NCI-H2029 treated with DMSO at 0.1 percent for 48 hours (cell line): ENCODE measurements at places on chromosomes 11 and 22.

GRCh38 chr11:102157219-102157618 lies 47.0 kb downstream of the YAP1 start:
- no peak for DNase-seq

GRCh38 chr11:120073196-120073595 lies 64.7 kb downstream of the TRIM29 start:
- no peak for DNase-seq

DNA sequence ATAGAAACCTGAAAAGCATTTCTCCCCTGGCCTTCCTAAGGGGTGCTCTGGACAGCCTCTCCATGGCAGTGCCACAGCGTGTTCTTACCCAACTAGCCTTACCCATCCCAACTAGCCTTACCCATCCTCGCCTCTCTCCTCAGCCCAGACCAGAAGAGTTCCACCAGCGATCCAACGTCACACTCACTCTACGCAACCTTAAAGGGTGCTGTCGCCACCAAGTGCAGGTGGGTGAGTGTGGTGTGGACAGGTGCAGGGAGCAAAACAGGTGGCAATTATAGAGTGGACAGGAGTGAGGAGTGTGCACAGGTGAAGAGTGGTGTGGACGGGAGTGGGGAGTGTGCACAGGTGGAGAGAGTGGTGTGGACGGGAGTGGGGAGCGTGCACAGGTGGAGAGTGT lies 17.8 kb downstream of the TMEM121B start:
- no peak for DNase-seq

DNA sequence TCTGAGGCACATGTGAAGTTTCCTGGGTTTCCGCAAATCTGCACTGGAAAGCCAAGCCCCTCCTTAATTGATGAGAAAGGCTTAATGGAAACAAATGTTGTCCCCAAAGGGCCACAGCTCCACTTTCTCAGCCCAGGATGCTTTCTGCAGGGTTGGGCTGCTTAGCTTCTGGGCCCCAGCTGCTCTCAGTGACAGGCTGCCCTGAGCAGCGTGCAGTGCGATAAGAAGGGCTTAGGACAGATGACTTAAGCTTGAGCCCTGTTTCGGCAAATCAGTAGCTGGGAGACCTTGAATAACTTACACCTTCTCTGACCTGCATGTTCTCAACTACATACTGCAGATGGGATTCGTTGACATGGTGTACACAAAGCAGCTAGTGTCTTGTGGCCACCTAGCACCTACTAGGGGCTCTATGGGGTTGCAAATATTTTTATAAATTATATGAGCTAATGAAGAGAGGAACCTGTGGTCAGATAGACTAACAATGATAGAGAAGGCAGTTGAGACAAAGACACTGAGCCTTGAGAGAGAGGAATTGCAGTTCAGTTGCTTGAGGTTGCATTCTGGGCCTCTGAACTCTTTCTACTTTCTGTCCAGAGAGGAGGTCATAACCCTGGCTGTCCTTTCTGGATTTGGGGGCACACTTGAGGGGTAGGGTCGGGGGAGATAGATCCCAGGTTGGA lies 11.5 kb downstream of the STX3 start:
- DNase-seq: no peak

DNA sequence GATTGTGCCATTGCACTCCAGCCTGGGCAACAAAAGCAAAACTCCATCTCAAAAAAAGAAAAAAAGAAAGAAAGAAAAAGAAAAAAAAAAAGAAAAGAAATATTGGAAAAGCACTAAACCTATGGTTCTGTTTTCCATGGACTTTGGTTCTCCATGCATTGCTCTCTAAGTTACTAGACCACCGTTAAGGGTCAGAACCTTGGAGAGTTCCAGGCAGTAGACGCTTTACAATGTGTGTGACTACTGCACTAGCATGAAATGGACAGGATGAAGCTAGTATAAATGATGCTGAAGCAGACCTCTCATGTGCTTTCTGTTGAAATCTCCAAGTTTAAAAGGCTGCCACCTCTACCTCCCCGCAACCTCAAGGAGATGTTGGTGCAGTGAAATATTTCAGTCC lies 63.5 kb downstream of the SIK2 start:
- DNase-seq: no peak

GRCh38 chr22:46147471-46148267 lies 2.7 kb upstream of the PPARA start:
- DNase-seq: no peak

- no peak for DNase-seq
Observed at GRCh38 chr11:35111161-35112055, 27.6 kb upstream of the CD44 start.

- DNase-seq: no peak
Observed at GRCh38 chr11:46348566-46349401, 1.5 kb downstream of the DGKZ start.

GRCh38 chr22:19352217-19352616 lies 60.7 kb upstream of the CLTCL1 start:
- DNase-seq: no peak

- DNase-seq: no peak
Observed at GRCh38 chr11:72141066-72141465, 5.5 kb downstream of the FOLR3 start.

DNA sequence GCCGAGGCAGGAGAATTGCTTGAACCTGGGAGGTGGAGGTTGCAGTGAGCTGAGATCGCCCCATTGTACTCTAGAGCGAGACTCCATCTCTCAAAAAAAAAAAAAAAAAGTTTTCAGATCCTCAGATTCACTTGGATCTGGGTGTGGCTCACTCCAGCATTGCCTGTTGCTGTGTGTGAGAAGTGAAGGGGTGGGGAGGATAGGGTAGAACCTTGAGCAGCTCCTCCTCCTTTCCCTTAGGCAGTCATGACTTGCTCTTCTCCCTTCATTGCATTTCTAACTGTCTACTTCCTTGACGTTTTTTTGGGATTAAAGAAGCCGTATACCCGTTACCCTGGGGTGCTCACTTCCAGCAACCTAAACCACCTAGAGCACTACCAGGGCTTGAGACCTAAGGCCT lies 63.1 kb upstream of the YWHAH start:
- DNase-seq: no peak

- DNase-seq: no peak
Observed at GRCh38 chr11:9527481-9528135, 45.9 kb upstream of the WEE1 start.

DNA sequence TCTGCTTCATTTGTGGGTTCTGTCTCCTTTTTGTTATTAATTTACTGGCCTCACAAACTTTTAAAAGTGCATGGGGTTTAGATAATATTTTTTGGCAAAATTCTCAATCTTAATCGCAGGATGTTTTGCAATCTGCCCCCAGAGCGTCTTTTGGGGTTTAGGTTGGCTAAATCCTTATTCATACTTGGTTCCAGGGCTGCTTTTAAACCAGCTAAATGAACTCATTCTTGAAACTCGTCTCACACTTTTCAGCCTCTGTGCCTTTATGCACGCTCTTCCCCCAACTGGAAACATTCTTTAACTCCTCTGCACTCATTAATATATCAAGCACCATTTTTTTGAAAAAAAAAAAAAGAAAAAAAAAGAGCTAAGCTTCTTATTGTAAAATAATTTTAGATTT lies 131.7 kb downstream of the KIF18A start:
- DNase-seq: no peak

- DNase-seq: no peak
Observed at GRCh38 chr11:64349025-64349387, 9.0 kb downstream of the CCDC88B start.

DNA sequence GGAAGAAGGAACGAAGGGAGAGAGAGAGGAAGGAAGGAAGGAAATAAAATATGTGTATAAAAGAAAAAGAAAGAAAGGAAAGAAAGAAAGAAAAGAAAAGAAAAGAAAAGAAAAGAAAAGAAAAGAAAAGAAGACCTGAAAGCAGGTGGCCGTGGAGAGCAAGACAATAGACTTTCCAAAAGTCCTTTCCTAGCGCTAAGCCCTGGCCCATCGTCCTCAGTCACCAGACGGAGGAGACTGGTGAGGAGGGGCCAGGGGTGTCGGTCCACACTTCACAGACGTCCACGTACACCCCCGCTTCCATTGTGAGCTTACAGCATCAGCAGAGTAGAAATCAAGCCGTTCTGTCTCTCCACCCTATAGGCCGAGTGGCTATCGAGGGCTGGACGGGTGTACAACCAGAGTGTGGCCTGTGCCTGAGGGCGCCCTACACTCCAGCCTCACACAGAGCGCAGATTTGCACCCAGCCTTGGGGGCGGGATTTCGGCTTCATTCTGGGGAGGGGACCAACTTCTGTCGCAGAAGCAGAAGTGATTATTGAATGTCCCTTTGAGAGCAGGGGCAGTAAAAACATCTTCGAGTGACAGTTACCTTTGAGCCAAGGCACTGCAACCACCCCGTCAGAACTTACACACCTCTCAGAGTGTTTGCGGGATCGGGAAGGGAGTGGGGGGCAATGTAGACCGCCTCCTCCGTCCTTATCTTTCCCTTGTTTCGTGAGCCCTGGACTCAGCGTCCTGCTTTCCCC lies 2.0 kb upstream of the BSX start:
- no peak for DNase-seq

DNA sequence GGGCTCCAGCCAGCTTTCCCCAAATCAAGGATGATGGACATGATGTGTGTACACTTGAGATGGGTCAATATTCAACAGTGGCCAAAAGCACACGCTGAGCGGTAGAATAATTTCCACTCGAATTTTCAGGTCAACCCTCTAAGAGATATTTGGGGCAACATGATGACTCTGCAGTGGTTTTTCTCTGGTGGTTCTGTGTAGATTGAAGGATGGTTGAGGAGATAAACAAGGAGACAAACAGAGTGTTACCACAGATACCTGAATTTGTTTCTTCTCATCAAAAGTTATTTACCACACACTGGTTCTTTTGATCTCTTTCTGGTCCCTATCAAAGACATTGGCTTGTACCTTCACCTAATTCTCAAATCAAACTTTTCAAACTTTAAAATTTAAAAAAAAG lies 242.0 kb downstream of the ETS1 start:
- no peak for DNase-seq
